Astrocyte (in vitro differentiated cells and primary cell): ENCODE measurements at places on chromosomes 2 and 18. TPM values are rescaled to one million over a fixed set of nuclear protein-coding genes. Genes with fewer than 3 reads are reported as not detected.

Gene MERTK
- 5.1 and 6.5 TPM in 2 replicates for total RNA-seq

DNA sequence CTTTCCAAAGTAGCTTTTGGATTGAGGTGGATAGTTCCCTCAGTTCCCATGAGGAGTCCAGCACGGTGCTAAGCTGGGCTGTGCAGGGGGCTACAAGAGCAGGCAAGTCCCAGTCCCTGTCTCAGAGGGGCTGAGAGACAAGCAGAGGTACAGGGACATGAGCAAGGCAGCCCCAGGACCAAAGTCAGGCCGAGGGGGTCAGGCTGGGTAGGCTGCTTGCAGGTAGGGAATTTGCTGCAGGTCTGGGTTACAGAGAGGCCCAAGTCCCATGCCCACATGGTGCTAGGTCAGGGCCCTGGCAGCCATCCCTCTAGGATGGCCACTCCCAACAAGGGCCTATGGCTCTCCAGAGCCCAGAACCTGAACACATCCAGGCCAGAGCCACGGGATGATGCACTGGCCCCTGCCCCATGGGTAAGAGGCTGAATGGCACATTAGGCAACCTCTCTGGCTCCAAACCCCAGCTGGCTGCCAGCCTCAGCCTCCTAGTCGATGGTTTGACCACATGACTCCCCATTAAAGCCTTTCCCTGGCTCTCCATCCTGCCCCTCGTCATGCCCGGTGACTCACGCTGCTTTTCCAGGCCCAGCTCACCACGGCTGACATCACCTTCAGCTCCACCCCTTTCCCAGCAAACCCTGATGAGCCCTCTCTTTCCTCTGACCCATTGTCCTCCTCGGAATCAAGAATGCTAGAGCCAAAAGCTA is 83.7 kb downstream of the SDC1 start:
- H3K4me3 ChIP-seq = no peak overlapping the region
- H3K27ac ChIP-seq = peak overlapping the region; percentile 57
- H3K4me1 ChIP-seq = peaks cover 30% of the 10 kb centered on the region

DNA sequence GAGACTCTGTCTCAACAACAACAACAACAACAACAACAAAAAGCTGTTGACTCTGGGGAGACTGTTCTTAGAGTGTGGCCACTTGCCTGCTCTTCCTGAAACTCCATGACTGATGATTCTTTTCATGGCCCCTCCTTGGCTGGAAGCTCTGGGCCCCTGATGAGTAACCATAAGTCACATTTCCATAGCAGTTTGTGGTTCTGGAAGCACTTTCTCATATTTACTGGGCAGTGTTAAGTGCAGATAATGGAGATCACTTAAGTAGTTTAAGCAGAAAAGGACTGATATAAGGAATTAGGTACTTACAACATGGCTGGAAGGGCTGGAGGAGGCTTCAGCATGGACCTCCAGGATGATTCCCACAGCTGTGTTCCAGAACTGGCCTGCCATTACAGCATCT is 147.3 kb upstream of the DLX2 start:
- no peaks in the 10 kb centered on the region for H3K27me3 ChIP-seq
- peak overlapping the region; percentile 77 for H3K27ac ChIP-seq
- H3K36me3 ChIP-seq = no peaks in the 10 kb centered on the region
- DNase-seq = peak; percentile 93

Gene REEP1
- 0.61 and 1.1 TPM in 2 replicates for total RNA-seq

DNA sequence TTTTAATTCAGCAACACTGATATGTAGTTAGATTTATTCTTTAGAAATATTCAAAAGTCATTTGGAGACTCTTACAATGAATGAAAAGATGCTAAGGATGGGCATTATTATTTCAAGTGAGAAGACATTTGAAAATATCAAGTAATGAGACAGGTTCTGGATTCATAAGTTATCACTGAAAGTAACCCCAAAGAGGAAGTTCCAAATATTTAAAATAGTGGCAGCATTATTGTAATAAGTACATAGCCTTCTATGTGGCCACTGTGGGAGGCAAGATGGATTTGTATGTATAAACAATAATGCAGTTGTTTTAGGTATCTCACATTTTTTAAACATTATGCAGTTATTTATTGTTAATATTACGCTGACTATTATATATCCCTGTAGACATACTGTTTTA is 29.7 kb downstream of the ZC3H6 start:
- H3K36me3 ChIP-seq = no peaks in the 10 kb centered on the region
- no peak overlapping the region for H3K27ac ChIP-seq
- H3K4me1 ChIP-seq = peaks cover 11% of the 10 kb centered on the region
- no peak for DNase-seq

- peaks cover 14% of the 10 kb centered on the region for H3K36me3 ChIP-seq
- H3K4me1 ChIP-seq = no peaks in the 10 kb centered on the region
- DNase-seq = no peak
- H3K4me3 ChIP-seq = no peak overlapping the region
- no peak overlapping the region for H3K27ac ChIP-seq
Observed at GRCh38 chr2:111235192-111236015, 114.7 kb downstream of the BCL2L11 start.

DNA sequence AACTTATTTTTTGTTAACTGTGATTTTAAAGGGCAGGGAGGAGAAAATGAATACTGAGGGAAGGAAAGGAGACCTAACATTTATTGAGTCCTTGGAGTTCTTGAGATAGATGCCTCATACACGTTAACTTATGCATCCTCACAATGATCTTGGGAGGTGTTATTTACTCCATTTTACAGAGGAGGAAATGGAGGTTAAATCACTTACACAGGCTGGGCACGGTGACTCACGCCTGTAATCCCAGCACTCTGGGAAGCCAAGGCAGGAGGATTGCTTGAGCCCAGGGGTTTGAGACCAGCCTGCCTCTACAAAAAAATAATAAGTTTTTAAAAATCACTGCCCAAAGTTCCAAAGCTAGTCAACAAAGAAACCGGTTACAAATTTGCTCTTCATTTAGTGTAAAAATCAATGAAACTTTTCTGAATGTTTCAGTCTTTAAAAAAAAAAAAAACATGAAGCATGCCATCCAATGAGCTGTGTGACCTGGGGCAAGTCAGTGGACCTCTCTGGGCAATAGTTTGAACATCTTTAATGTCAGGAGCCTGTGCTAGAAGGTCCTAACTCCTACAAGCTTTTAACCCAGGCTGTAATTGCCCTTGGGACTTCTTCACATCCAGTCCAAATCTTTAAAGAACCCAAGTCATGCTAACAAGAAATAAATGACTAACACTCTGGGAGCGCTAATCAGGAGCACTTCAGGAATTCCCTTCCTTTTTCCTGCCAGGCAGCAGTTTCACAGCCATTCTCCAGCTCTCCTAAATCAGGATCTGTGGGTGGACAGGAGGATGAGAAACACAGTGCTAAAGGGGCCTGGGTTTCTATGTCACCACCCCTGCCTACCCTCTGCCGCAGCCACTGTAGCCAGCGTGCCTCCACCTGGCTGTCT is 176.4 kb downstream of the TMEM247 start:
- DNase-seq = peak; percentile 88
- no peak overlapping the region for H3K4me3 ChIP-seq
- H3K27ac ChIP-seq = no peak overlapping the region
- peaks cover 28% of the 10 kb centered on the region for H3K4me1 ChIP-seq
- H3K27me3 ChIP-seq = no peaks in the 10 kb centered on the region

Gene GBX2
- 1.2 and 1.8 TPM in 2 replicates for total RNA-seq

GRCh38 chr2:120972286-120972685 is 236.6 kb downstream of the GLI2 start:
- H3K4me1 ChIP-seq = no peaks in the 10 kb centered on the region
- H3K36me3 ChIP-seq = peaks cover 33% of the 10 kb centered on the region
- no peaks in the 10 kb centered on the region for H3K27me3 ChIP-seq
- H3K27ac ChIP-seq = no peak overlapping the region

GRCh38 chr2:198033626-198034025 is 229.2 kb downstream of the PLCL1 start:
- no peaks in the 10 kb centered on the region for H3K27me3 ChIP-seq
- H3K36me3 ChIP-seq = no peaks in the 10 kb centered on the region
- H3K27ac ChIP-seq = no peak overlapping the region
- no peaks in the 10 kb centered on the region for H3K4me1 ChIP-seq

Gene ACADL
- total RNA-seq = 1.9 and 2.3 TPM in 2 replicates

- no peak overlapping the region for H3K27ac ChIP-seq
- no peaks in the 10 kb centered on the region for H3K36me3 ChIP-seq
- no peak for DNase-seq
- no peaks in the 10 kb centered on the region for H3K4me1 ChIP-seq
- H3K4me3 ChIP-seq = no peak overlapping the region
- H3K27me3 ChIP-seq = no peaks in the 10 kb centered on the region
Observed at GRCh38 chr2:14330884-14331283, 301.6 kb upstream of the LRATD1 start.

- H3K36me3 ChIP-seq = no peaks in the 10 kb centered on the region
- no peak overlapping the region for H3K4me3 ChIP-seq
- no peak for DNase-seq
- H3K27ac ChIP-seq = no peak overlapping the region
Observed at GRCh38 chr2:23604731-23605130, 219.8 kb downstream of the KLHL29 start.

GRCh38 chr2:196783431-196784094 is 15.9 kb downstream of the GTF3C3 start:
- peak overlapping the region; percentile 14 for H3K27ac ChIP-seq
- H3K27me3 ChIP-seq = no peaks in the 10 kb centered on the region
- H3K36me3 ChIP-seq = peaks cover 45% of the 10 kb centered on the region
- peaks cover 6% of the 10 kb centered on the region for H3K4me1 ChIP-seq
- H3K4me3 ChIP-seq = no peak overlapping the region
- DNase-seq = peak; percentile 61

Gene SH2D6
- 0.58 and 0.64 TPM in 2 replicates for total RNA-seq

- DNase-seq = no peak
- H3K4me3 ChIP-seq = peak overlapping the region; percentile 78
- H3K27me3 ChIP-seq = no peaks in the 10 kb centered on the region
- H3K36me3 ChIP-seq = peaks cover 4% of the 10 kb centered on the region
- H3K27ac ChIP-seq = peak overlapping the region; percentile 30
Observed at GRCh38 chr18:55585065-55585919, 2.7 kb downstream of the TCF4 start.

Gene HIBCH
- total RNA-seq = 15.6 and 16.3 TPM in 2 replicates

DNA sequence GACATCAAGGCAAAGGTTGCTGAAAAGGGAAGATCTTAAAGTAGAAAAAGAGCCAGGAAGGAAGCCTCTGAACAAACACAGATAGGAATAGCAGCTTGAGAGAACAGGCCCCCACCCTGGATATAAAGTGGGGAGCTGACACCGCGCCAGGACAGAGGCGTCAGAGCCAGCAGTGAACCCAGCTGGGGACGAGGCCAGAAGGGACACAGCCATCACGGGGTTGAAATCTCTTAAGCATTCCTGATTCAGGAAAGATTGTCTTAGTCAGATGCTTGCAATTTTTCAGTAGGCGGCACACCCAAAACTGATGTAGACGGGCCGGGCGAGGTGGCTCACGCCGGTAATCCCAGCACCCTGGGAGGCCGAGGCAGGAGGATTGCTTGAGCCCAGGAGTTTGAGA is 93.8 kb upstream of the PHLPP1 start:
- no peak overlapping the region for H3K4me3 ChIP-seq
- H3K4me1 ChIP-seq = no peaks in the 10 kb centered on the region
- peak; percentile 14 for DNase-seq
- peaks cover 3% of the 10 kb centered on the region for H3K27me3 ChIP-seq

Gene SRSF7
- 104 and 120 TPM in 2 replicates for total RNA-seq

Gene TBR1
- not detected in 2 replicates for total RNA-seq

DNA sequence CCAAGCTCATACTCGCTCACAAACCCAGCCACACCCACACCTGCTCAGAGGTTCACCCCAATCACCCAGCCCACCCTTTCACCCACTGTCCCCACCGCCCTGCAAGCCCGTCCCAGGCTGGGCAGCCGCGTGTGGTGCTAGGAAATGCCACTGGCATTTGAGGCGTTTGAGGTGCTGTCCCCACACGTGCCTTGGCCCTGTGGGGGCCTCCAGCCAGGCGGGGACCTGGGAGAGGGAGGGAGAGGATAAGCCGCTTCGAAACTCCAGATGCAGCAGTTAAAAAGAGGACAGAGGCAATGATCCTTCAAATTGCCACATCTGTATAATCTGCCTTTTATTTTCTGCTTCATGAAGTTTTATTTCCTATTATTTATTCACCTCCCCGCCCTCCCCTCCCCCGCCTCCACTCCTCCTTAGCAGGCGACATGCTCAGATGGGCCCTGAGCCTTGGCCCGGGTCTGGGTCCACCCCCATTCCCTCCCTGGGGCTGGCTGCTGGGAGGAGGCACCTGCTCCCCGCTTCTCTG is 35.9 kb downstream of the PSD4 start:
- H3K4me3 ChIP-seq = no peak overlapping the region
- no peak overlapping the region for H3K27ac ChIP-seq
- no peaks in the 10 kb centered on the region for H3K27me3 ChIP-seq
- DNase-seq = no peak
- H3K36me3 ChIP-seq = no peaks in the 10 kb centered on the region
- H3K4me1 ChIP-seq = peaks cover 24% of the 10 kb centered on the region

DNA sequence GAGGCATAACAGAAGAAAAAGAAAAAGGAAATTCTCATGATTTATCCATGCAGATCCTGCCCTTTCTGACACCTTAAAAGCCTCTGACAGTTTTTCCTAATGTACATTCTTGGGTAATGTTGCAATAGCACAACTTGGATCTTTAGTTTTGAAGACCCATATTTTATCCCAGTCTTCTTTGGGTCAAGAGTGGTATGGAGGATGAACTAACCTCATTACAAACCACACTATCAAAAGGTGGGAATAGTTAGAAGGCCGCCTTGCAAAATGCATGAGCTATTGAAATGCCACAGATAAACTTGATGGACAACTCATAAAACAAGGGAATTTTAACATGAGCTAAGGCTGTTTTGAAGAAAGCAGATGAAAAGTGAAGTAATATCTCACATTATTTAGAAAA is 1479.8 kb upstream of the ACVR2A start:
- no peaks in the 10 kb centered on the region for H3K27me3 ChIP-seq
- no peak overlapping the region for H3K4me3 ChIP-seq
- H3K27ac ChIP-seq = no peak overlapping the region
- no peaks in the 10 kb centered on the region for H3K36me3 ChIP-seq

DNA sequence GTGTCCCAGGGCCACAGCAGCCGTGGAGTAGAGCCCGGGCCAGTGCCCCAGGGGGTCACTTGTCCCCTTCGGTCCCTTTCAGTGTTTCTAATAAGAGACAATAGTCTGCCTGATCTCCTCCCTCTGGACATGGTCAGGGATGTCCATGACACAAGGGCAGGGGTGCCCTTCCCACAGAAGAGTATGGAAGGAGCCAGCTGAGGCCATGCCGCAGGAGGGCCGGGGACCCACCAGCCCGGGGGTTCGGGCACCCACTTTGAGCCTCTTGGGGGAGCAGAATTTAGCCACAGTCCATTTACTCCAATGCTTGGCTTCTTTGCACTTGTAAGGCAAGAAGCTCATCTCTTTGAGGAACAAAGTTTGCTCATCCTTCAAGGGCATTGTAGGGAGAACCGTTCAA is 88.7 kb upstream of the ATG16L1 start:
- H3K4me1 ChIP-seq = peaks cover 8% of the 10 kb centered on the region
- H3K27me3 ChIP-seq = peaks cover 2% of the 10 kb centered on the region
- no peak overlapping the region for H3K27ac ChIP-seq
